ENCODE measurements at places on chromosomes 3 and 15. TPM values are rescaled to one million over a fixed set of nuclear protein-coding genes. Genes with fewer than 3 reads are reported as not detected.

- no peak for DNase-seq
- no peaks in the 10 kb centered on the region for H3K36me3 ChIP-seq
- no peaks in the 10 kb centered on the region for H3K4me1 ChIP-seq
- no peak overlapping the region for H3K4me3 ChIP-seq
- no peaks in the 10 kb centered on the region for H3K27me3 ChIP-seq
Observed at GRCh38 chr3:159126261-159127020, 324.6 kb downstream of the MFSD1 start.

DNA sequence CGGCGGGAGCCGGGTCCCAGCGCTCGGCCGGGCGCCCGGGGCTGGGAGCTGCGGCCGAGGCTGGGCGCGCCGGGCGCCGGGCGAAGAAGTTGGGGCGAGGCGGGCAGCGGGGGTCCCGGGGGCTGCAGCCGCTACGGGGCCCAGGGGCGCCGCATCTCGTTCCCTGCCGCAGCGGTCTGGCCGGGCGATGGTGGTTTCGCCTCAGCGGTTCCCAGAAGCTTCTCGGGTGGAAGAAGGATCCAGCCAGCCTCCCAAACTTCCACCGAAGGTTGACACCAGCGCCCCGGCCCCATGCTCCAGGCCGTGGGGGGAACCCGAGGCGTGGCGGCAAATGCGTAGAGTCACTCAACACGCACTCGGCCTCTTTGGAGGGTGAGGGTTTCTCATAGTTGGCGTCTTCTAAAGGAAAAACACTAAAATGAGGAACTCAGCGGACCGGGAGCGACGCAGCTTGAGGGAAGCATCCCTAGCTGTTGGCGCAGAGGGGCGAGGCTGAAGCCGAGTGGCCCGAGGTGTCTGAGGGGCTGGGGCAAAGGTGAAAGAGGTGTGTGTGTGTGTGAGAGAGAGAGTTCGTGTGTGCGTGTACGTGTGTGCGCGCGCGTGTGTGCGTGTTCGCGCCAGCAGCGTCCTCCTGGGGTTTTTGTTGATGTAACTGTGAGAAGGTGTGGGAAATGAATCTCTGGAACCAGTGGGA is 940 bp downstream of the BOC start:
- peaks cover 11% of the 10 kb centered on the region for H3K27me3 ChIP-seq
- DNase-seq = no peak
- H3K4me3 ChIP-seq = no peak overlapping the region
- peaks cover 7% of the 10 kb centered on the region for H3K4me1 ChIP-seq
- no peaks in the 10 kb centered on the region for H3K36me3 ChIP-seq
- H3K27ac ChIP-seq = no peak overlapping the region

DNA sequence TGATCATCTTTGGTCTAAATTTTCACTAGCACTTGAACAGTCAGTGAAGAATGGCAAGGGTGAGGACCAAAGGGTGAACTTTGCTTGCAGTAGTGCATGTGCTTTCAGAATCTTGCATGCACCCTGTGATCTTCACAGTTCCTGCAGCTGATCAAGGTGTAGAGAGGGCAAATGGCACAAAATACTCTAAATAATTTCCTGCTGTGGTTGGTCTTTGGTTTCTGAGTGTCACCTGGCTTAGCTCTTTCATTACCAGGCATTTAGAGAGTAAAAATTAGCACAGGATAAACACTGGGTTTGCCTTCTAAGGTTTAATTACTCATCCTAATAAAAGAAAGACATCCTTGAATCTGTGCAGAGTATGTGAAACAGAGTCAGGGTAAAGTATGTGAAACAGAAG is 11.4 kb downstream of the TIPARP start:
- no peak overlapping the region for H3K4me3 ChIP-seq
- peaks cover 2% of the 10 kb centered on the region for H3K36me3 ChIP-seq
- H3K4me1 ChIP-seq = peaks cover 52% of the 10 kb centered on the region
- no peaks in the 10 kb centered on the region for H3K27me3 ChIP-seq
- H3K27ac ChIP-seq = no peak overlapping the region
- DNase-seq = no peak

DNA sequence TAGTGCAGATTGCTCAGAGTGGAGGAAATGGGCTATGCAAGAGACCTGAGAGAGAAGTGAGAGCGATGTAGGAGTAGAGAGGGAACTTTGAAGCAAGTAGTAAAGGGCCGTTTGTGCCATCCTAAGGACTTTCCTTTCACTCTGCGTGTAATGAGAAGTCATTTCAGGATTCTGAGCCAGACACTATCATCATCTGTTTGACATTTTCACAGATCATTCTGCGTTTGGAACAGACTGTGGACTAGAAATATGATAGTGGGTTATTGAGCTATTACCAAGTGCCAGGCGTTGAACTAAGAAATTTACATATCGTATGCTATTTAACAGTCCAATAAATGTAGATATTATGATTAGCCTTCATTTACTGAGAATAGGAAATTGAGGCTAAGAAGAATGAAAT is 150.0 kb upstream of the ROBO2 start:
- no peaks in the 10 kb centered on the region for H3K27me3 ChIP-seq
- H3K4me1 ChIP-seq = no peaks in the 10 kb centered on the region
- H3K4me3 ChIP-seq = no peak overlapping the region
- H3K27ac ChIP-seq = no peak overlapping the region

- H3K36me3 ChIP-seq = no peaks in the 10 kb centered on the region
- no peaks in the 10 kb centered on the region for H3K27me3 ChIP-seq
- DNase-seq = no peak
Observed at GRCh38 chr3:170038434-170039110, 777 bp downstream of the GPR160 start.

- H3K4me3 ChIP-seq = no peak overlapping the region
- no peaks in the 10 kb centered on the region for H3K36me3 ChIP-seq
- no peaks in the 10 kb centered on the region for H3K27me3 ChIP-seq
- no peak for DNase-seq
Observed at GRCh38 chr3:141797819-141798447, 34.7 kb downstream of the GRK7 start.

DNA sequence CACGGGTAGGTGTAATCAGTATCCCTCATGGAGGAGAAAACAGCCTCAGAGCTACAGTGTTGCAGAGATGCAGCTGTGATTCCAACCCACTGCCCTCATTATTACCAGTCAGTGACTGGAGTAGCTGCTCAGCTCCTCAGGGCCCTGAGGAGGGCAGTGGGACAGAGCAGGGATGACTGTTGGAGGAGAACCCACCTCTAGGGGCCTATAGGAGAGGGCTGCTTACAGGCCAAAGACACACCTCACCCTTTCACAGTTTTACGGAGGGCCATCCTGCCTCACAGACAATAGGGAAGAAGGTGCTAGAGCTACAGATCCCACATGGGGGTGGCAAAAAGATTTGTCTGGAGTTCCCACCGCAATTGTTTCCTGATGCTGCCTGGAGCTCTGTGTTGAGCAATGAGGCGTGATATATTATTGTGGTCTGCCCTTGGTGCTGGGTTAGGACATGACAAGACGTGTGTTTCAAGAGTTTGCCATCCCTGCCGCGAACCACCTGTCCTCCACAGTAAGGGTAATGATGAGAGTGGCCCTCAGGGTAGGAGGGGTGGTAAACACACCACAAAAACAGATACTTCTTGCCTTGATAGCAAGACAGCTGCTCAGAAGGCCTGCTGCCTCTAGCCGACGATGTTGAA is 140.5 kb upstream of the TPM1 start:
- no peaks in the 10 kb centered on the region for H3K36me3 ChIP-seq
- no peaks in the 10 kb centered on the region for H3K27me3 ChIP-seq
- no peak overlapping the region for H3K4me3 ChIP-seq
- no peak for DNase-seq
- no peak overlapping the region for H3K27ac ChIP-seq
- peaks cover 56% of the 10 kb centered on the region for H3K4me1 ChIP-seq

The ABHD5 gene
- polyA plus RNA-seq = 4.1 TPM

DNA sequence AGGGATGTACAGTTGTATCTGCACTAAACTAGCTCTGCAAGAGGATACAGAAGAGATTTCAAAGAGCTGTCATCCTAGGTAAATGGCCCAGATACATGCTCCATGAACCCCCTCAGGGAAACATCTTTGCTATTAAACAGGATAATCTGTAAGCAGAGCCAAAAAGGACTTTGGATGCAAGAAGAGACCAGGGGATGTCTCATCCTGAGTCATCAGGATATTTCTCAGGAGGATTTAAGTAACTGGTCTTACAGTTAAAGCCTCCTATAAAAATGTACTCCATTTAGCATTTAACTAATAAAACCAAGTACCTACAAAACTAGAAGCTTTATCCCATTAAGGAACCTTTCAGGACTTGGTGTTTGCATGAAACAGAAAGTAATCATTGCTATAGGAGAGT is 48.2 kb upstream of the PHLDB2 start:
- H3K4me3 ChIP-seq = no peak overlapping the region
- peak; percentile 13 for DNase-seq
- H3K4me1 ChIP-seq = peaks cover 25% of the 10 kb centered on the region
- H3K36me3 ChIP-seq = no peaks in the 10 kb centered on the region

The QARS1 gene
- 327 TPM for polyA plus RNA-seq

- no peak for DNase-seq
- H3K4me1 ChIP-seq = no peaks in the 10 kb centered on the region
- H3K4me3 ChIP-seq = no peak overlapping the region
Observed at GRCh38 chr15:58509556-58509955, 77.8 kb downstream of the LIPC start.

DNA sequence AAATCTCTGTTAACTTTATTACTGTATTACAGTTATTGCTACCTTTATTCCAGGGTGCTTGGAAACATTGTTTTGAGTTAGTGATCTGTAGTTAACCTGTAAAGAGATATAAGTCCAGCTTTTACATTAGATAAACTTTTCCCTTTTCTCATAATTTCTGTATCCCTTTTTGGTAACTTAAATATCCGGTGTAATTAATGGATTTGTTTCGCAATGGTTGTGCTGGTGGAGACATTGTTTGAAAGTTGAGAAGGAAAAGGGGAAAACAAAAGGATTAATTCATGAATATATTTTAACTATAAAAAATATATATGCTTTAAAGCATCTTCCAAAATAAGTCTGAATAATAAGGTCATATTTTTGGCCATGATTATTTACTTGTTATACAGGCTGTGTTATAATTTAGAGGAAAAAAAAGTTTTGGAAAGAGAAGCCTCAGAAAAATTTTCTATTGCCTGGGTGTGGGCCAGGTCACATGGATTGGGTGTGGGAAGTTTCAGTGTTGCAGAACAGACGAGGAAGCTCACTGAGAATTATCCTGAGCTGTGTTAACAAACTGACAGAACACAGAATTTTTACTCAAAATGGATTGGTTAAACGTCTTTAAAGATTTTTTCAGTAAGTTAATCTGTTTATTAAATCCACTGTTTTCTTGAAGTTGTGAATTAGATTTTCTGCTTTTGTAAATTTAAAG is 27.7 kb upstream of the IL20RB start:
- peaks cover 4% of the 10 kb centered on the region for H3K36me3 ChIP-seq
- H3K27me3 ChIP-seq = no peaks in the 10 kb centered on the region
- H3K4me3 ChIP-seq = no peak overlapping the region
- H3K4me1 ChIP-seq = no peaks in the 10 kb centered on the region
- H3K27ac ChIP-seq = no peak overlapping the region

The CDHR4 gene
- polyA plus RNA-seq = 0.26 TPM

The CLDN18 gene
- not detected for polyA plus RNA-seq

The CYP19A1 gene
- 23.0 TPM for polyA plus RNA-seq

- no peak for DNase-seq
- H3K36me3 ChIP-seq = no peaks in the 10 kb centered on the region
- H3K4me3 ChIP-seq = no peak overlapping the region
- H3K4me1 ChIP-seq = peaks cover 10% of the 10 kb centered on the region
- peaks cover 1% of the 10 kb centered on the region for H3K27me3 ChIP-seq
Observed at GRCh38 chr3:57155310-57155643, 9.9 kb downstream of the IL17RD start.

- H3K4me1 ChIP-seq = no peaks in the 10 kb centered on the region
- H3K27me3 ChIP-seq = no peaks in the 10 kb centered on the region
- no peak overlapping the region for H3K27ac ChIP-seq
- peak; percentile 1 for DNase-seq
- H3K36me3 ChIP-seq = no peaks in the 10 kb centered on the region
- H3K4me3 ChIP-seq = no peak overlapping the region
Observed at GRCh38 chr3:75001330-75001729, 386.9 kb upstream of the CNTN3 start.

DNA sequence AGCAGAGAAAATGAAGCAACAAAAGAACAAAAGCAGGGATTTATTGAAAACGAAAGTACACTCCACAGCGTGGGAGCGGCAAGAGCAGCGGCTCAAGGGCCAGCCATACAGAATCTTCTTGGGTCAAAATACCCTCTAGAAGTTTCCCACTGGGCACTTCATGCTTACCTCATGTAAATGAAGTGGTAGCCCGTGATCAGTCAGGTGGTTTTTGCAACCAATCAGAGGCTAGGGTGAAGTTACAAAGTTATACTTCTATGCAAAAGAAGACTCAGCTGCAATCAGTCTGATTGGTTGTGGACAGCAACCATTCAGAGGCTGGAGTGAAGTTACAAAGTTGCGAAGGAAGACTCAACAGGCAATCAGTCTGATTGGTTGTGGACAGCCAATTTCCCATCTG is 37.8 kb upstream of the TRH start:
- H3K36me3 ChIP-seq = no peaks in the 10 kb centered on the region
- peaks cover 45% of the 10 kb centered on the region for H3K4me1 ChIP-seq
- peak; percentile 85 for DNase-seq
- H3K4me3 ChIP-seq = peak overlapping the region; percentile 42
- H3K27ac ChIP-seq = peak overlapping the region; percentile 40

DNA sequence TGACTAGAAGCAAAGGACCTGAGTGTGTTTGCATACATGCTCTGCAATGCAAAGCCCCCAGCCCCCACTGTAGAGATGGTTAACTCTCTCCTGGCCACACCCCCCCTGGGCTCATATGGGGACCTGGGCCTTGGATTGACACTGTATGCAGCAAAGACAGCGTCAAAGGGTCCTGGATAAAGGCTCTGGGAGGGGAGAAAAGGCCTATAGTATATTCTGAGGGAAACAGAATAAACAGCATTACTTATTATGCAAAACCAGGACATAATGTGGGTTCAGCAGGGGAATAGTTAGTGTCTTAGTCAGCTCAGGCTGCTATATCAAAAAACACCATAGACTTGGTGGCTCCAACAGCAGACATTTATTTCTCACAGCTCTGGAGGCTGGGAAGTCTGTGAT is 158.7 kb downstream of the APBA2 start:
- H3K36me3 ChIP-seq = no peaks in the 10 kb centered on the region
- H3K4me1 ChIP-seq = no peaks in the 10 kb centered on the region
- 0 out of 2 replicates have a peak, but pooled peaks cover 1% of the 10 kb centered on the region for H3K27me3 ChIP-seq
- DNase-seq = no peak

DNA sequence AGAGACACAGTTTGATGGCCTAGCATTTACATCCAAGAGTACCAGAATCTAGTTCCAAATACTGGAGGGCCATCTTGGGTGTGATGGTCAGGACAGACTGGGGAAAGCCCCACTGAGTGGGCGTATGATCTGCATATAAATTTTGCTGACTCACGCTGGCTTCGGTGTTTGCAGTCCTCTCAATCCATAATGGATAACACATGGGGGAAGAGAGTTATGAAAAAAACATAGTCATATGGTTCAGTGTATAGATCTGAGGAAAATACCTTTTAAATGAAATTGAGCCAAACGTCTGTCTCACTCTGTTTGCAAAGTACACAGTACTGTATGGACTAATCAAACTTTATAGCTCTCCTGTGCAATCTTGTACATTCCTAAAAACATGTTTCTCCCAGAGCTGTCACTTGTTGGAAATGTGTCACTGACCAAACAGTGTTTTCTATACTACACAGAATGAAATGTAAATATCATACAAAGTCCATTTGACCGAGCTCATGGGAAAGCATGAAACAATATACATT is 125.3 kb upstream of the THBS1 start:
- H3K27ac ChIP-seq = peak overlapping the region; percentile 58
- H3K36me3 ChIP-seq = no peaks in the 10 kb centered on the region
- DNase-seq = peak; percentile 97
- H3K27me3 ChIP-seq = no peaks in the 10 kb centered on the region
- peaks cover 37% of the 10 kb centered on the region for H3K4me1 ChIP-seq

The SST gene
- polyA plus RNA-seq = not detected

- no peak overlapping the region for H3K4me3 ChIP-seq
- DNase-seq = no peak
- H3K27me3 ChIP-seq = no peaks in the 10 kb centered on the region
- H3K27ac ChIP-seq = no peak overlapping the region
Observed at GRCh38 chr3:188194332-188194731, 40.4 kb downstream of the LPP start.

The INKA1 gene
- polyA plus RNA-seq = 0.77 TPM

The RASL12 gene
- polyA plus RNA-seq = 0.10 TPM

All from HepG2 (cell line).